ENCODE measurements at places on chromosomes 7 and 10.

DNA sequence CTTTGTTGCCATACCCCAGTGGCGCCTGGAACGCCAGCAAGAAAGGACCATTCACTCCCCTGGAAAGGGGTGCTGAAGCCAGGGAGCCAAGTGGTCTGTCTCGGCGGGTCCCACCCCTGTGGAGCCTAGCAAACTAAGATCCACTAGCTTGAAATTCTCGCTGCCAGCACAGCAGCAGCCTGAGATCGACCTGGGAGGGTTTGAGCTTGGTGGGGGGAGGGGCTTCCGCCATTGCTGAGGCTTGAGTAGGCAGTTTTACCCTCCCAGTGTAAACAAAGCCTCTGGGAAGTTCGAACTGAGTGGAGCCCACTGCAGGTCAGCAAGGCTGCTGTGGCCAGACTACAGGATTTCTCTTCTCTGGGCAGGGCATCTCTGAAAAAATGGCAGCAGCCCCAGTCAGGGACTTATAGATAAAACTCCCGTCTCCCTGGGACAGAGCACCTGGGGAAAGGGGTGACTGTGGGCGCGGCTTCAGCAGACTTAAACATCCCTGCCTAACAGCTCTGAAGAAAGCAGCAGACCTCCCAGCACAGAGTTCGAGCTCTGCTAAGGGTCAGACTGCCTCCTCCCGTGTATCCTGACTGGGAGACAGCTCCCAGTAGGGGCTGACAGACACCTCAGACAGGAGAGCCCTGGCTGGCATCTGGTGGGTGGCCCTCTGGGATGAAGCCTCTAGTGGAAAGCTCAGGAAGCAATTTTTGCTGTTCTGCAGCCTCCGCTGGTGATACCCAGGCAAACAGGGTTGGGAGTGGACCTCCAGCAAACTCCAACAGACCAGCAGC, 281.1 kb upstream of the SP4 start:
- DNase-seq, result no peak

- no peak for DNase-seq
These were observed 34.3 kb upstream of the WASHC2A start for GRCh38 chr10:50033481-50033880.

DNA sequence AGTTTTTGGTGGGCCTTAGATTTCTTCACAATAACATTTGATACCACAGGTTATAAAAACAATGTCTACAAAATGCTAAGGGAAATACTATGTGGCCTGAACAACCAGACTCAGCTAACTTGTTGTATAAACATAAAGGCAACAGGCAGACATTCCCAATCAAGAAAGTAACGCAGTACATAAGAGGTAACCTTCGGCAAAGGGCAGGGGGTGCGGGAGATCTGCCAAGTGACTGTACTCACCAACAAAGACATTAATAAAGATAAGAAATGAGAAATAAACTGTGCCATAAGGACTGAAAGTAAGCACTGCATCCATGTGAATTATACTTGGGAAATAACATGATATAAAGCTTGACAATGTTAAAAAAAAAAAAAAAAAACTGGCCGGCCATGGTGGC, 15.4 kb downstream of the NSUN6 start:
- no peak for DNase-seq

GRCh38 chr10:992467-992866, 4.2 kb downstream of the GTPBP4 start:
- no peak for DNase-seq

DNA sequence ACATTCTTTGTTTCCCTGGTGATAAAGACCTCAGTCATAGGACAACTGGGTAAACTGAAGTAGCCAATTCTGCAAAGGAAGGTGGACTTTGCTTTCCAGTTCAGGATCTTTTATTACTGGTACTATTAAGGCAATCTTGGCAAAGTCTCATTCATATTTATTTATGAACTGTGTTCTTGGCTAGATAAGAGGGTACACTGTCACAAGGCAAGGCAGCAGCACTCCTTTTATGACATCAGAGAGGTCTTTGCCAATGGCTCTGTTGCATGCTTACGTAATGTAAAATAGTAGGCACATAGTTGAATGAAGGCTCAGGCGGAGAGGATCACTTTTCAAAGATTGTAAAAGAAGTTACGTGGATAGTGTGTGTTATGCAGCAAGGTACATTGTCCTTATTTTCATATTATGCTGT, 63.7 kb upstream of the PDK4 start:
- no peak for DNase-seq

DNA sequence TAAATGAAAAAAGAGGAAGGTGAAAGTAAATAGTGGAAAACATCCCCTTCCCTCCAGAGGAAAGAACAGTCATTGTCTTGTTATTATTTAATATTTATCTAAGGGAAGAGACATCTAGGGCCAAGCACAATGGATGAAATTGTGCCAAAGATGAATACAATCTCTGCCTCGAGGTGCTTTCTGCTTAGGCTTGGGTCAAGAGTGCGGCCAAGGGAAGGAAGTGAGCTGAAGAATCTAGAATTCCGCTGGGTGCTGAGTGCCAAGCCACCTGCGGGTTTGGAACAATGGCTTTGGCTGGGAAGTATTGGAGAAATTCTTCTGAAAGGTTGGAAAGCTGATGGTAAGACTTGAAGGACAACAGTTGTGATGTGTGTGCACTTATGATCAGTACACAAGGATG, 531.3 kb upstream of the FZD8 start:
- no peak for DNase-seq

- DNase-seq, result peak; percentile 56
These were observed 3.5 kb downstream of the SHH start for GRCh38 chr7:155808549-155809331.
